ENCODE measurements at places on chromosomes 5 and 9. TPM values are rescaled to one million over a fixed set of nuclear protein-coding genes. Genes with fewer than 3 reads are reported as not detected.
A peak's percentile ranks its signal among the peaks of the same experiment; 100 is the strongest.

- no peak for DNase-seq
- H3K27me3 ChIP-seq = no peaks in the 10 kb centered on the region
- no peaks in the 10 kb centered on the region for H3K36me3 ChIP-seq
- no peak overlapping the region for H3K27ac ChIP-seq
- H3K4me1 ChIP-seq = no peaks in the 10 kb centered on the region
These were observed 272.8 kb downstream of the TAF11L14 start for GRCh38 chr5:17907094-17907493.

DNA sequence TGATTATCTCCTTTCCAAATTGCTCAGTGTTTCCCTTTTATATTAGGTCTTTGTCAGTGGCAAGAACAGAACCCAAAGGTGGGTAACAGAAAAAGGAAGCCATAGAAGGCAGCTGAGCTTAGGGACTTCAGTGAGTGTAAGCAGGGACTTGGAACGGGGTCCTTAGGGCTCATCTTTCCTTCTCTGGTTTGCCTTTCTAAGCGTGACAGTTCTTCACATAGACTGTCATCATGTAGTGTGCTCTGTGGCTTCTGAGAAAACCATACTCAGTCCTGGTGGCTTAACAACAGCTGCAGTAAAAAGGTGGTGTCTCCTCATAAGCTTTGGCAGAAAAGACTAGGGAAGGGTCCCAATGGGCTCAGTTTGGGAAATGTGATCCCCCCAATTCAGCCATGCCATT, 108.8 kb downstream of the SLC12A2 start:
- H3K4me1 ChIP-seq = no peaks in the 10 kb centered on the region
- no peaks in the 10 kb centered on the region for H3K36me3 ChIP-seq
- DNase-seq = no peak
- no peaks in the 10 kb centered on the region for H3K27me3 ChIP-seq
- H3K4me3 ChIP-seq = no peak overlapping the region

GRCh38 chr9:129696944-129697655, 31.7 kb downstream of the PRRX2 start:
- DNase-seq = peak; percentile 43
- no peaks in the 10 kb centered on the region for H3K4me1 ChIP-seq
- peaks cover 20% of the 10 kb centered on the region for H3K27me3 ChIP-seq
- H3K36me3 ChIP-seq = no peaks in the 10 kb centered on the region
- H3K27ac ChIP-seq = no peak overlapping the region

KIF12 gene
- 27.2 TPM for total RNA-seq

- DNase-seq = no peak
- no peaks in the 10 kb centered on the region for H3K36me3 ChIP-seq
- peaks cover 7% of the 10 kb centered on the region for H3K4me1 ChIP-seq
- H3K4me3 ChIP-seq = no peak overlapping the region
- no peak overlapping the region for H3K27ac ChIP-seq
These were observed 37.2 kb downstream of the GRAMD2B start for GRCh38 chr5:126460459-126460858.

CBY3 gene
- not detected for total RNA-seq

CCDC127 gene
- total RNA-seq = 3.5 TPM
